ELF-1 (cell line): ENCODE measurements at places on chromosomes 12 and 14.

- DNase-seq: no peak
Observed at GRCh38 chr12:29103539-29103974, 45.5 kb upstream of the FAR2 start.

DNA sequence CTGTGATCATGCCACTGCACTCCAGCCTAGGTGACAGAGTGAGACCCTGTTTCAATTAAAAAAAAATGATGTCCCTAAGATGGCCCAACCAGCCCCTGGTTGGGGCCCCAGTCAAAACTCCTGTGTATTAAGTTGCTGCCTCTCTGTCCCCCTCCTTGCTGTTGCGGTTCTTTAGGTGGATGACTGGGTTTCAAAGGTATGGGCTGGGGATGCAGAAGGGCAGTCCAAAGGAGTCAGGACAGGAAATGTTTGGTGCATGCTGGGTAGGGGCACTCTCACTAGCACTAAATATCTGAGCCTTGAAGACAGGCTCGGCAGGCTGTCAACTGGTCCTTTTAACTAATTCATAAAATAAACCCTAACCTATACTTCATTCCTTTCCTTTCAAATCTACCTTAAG, 12.0 kb upstream of the PIP4K2C start:
- no peak for DNase-seq

DNA sequence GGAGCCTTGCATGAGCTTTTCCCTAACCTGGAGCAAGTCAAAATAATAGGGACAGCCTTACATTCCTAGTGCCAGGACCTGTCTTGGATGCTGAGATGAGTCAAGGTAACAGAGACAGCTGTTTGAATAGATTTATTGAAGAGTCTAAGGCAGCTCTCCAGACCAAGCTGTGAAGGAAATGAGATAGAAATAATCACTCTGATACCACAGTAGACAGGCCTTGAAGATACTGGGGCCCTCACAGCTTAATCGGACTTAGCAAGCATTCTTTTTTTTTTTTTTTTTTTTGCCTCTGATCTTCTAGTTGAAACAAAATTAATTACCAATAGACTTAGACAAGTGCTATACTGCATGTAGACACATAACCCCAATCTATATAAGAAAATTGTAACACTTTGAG, 3.1 kb upstream of the RNASE9 start:
- no peak for DNase-seq

DNA sequence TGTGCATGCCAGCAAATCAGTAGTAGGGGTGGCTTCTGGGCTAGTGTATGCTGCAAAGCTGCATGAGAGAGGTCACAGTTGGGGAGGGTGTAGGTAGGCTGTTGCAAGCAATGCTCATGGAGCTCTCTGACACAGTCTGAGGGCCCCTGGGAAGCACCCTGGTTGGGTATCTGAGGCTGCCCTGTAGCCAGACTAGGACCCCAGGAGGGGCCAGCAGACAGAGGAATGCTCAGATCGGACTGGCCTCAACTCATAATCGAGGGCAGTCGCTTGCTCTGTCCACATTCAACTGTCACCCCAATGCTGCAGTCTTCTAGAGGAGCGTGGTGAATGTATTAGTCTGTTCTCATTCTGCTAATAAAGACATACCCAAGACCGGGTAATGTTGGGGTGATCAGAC, 204.0 kb upstream of the ALG10 start:
- DNase-seq: no peak

DNA sequence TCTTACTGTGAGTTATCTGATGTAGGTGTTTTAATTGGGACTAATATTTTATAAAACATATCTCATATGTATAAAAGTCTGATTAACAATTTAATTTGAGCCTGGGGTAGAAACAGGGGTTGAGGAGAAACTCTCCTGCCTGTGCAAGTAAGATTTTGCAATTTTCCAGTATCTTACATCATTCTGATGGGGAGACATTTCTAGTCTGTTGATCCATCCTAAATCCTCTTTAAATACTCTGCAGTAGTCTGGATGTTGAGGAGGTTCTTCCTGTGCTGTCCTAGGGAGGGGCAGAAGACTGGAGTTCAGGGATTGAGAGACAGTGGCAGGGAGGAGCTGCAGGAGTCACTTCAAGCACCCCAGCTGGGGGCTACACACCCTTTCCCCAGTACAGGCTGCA, 287.8 kb downstream of the ADGRD1 start:
- DNase-seq: no peak

- DNase-seq: peak; percentile 36
Observed at GRCh38 chr12:90013409-90013808, 304.8 kb upstream of the ATP2B1 start.

DNA sequence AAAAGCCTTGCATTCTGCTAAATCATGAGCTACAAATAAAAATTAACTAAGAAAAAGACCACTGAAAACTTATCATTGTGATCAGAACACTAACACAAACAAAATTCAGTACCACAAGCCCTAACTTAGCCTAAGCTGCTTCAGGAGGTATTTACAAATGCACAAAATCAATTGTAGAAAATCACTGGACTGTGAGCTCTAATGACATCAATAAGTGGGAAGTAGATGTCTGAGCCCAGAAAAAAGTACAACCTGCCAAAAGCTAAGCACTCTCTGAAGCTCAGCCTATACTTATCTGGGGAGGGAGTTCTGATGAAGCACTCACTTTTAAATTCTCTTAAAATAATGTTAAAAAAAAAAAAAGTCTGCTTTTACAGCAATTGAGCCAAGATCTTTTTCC, 92.9 kb downstream of the SLCO1B1 start:
- no peak for DNase-seq

DNA sequence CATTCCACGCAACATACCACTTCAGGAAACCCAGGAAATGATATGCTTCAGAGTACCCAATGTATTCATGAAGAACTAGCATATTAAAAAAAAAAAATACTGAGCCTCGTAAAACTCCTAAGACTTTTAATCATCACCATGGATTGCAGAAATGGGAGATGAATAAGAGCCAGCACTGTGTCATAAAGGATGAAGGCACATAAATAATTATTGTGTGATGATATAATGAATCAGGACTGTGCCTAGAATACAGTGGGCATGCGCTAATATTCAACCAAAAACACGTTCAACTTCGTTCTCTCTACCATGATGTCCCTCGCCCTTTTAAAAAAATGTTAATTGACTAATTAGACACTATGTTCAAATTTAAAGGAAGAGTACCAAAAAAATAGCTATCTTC, 68.7 kb downstream of the CIT start:
- DNase-seq: no peak

DNA sequence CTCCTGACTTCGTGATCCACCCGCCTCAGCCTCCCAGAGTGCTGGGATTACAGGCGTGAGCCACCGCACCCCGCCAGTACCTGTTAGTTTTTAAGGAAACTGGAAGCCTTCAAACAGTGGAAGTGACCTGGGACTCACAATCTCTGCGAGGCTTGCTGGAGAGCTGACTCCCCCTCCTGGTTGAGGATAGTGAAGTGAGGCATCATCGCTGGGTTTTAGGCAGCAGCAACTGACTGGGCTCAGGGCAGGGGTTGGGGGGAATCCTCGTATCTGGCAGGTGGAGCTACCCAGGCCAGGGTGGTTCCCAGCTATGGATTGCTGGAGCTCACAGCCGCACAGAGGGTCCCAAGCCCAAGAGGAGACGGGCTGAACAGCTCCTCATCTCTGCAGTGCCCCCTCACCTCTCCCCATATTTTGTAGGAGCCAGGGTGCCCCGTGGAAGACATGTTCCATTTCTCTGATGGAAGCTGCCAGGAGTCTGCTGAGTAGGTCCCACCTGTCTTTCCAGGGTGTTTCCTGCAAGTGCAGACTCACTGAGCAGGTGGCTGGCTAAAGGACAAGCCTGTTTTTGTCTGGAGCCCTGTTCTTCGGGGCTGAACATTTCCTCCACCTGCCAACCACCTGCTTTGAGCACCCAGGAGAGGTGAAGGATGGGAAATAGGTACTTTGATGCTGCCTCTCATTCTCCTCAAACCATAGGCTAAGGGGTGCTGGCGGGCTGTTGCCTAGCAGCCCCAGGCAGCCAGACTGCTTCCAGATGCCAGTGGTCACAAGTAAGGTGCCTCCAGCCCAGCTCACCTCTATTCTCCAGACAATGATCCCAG, 3.1 kb downstream of the AVIL start:
- DNase-seq: peak; percentile 65

DNA sequence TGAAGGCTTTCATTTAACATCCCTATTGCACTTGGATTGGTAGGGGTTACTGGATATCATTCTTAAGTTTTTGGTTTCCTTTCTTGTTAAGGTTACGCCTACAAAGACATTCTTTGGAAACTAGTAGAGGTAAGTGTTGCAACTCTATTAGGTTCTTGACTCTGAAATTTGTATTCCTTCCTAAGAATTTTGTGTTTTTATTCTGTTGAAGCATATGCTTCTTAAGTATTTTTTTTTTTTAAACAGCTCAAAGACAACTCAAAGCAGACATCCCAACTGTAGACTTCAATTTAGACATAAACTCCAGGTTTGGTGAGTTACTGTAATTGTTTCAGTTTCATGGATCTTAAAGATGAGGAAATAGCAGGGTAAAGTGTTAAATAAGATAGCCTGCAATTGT, 1.1 kb upstream of the RBMS2 start:
- no peak for DNase-seq

GRCh38 chr12:48002773-48003218, 1.5 kb downstream of the COL2A1 start:
- DNase-seq: peak; percentile 81

- peak; percentile 80 for DNase-seq
Observed at GRCh38 chr14:65222440-65222858, 120.1 kb upstream of the MAX start.

GRCh38 chr14:99073431-99073830, 198.6 kb downstream of the BCL11B start:
- no peak for DNase-seq

- DNase-seq: peak; percentile 46
Observed at GRCh38 chr12:56261503-56262232, 3.5 kb upstream of the ANKRD52 start.

- DNase-seq: no peak
Observed at GRCh38 chr12:39406262-39406661, 36.7 kb downstream of the KIF21A start.

GRCh38 chr14:71138448-71139293, 231.4 kb downstream of the PCNX1 start:
- peak; percentile 69 for DNase-seq

- peak; percentile 18 for DNase-seq
Observed at GRCh38 chr14:74438351-74438915, 12.4 kb upstream of the SYNDIG1L start.

DNA sequence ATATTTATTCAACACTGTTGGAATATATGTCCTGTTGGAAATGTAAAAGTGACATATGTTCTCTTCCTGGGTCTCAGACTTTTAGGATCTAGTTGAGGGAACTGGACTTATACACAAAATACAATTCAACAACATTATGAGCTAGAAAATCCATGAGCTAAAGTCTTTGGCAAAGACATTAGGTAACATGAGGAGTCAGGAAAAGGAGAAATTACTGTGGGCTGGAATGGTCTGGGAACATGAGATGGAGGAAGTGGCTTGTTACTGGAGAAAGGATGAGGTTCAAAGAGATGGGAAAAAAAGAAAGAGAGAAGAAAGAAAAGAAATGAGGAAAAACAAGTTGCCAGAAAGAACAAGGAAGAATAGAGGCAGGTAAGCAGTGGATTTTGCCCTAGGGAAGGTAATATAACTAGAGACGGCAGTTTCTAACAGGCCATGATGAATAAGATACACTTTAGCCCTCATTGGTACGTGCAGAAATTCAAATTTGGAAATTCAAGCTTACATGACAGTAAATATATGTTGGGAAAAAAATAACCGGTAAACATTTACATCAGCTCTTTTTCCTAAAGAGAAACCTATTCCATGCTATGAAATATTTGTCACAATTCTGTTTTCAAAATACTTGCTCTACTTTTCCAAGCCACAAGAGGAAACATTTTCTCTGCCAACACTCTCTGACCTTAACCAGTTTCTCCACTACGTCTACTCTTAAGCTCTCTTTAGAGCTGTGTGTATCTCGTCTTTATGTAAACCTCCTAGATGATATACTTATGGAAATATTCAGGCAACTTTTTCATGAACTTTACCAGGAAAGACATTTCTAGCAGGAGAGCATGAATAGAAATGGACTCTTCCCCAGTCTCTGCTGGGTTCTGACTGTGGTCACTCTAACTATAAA, 268.8 kb upstream of the BTG1 start:
- no peak for DNase-seq

GRCh38 chr12:108066583-108067577, 62.2 kb upstream of the WSCD2 start:
- DNase-seq: peak; percentile 31

GRCh38 chr12:121776190-121777098, 17.0 kb downstream of the RHOF start:
- peak; percentile 75 for DNase-seq

- peak; percentile 8 for DNase-seq
Observed at GRCh38 chr14:93231129-93231979, 24.3 kb downstream of the UBR7 start.

GRCh38 chr14:105105158-105105557, 39.9 kb upstream of the GPR132 start:
- no peak for DNase-seq

DNA sequence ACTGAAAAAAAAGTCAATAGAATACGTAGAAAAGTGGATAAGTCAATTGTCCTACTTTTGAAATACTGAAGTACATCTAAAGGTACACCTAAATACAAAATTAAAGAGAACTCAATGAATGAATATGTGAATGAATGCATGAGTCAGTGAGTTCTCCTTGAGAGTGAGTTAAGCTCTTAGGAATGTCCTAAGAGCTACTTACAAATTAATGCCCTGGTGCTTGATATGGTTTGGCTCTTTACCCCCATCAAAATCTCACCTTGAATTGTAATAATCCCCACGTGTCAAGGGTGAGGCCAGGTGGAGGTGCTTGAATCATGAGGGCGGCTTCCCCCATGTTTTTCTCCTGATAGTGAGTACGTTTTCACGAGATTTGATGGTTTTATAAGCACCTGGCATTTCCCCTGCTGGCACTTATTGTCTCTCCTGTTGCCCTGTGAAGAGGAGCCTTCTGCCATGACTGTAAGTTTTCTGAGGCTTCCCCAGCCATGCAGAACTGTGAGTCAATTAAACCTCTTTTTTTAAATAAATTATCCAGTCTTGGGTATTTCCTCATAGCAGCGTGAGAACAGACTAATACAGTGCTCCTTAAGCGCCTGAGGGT, 192.2 kb upstream of the ARHGAP5 start:
- DNase-seq: no peak

- DNase-seq: no peak
Observed at GRCh38 chr14:37992499-37992898, 215.2 kb upstream of the SSTR1 start.

GRCh38 chr12:79298506-79298905, 392.3 kb downstream of the PAWR start:
- no peak for DNase-seq
